HepG2 (cell line): ENCODE measurements at places on chromosomes 2 and 18. TPM values are rescaled to one million over a fixed set of nuclear protein-coding genes. Genes with fewer than 3 reads are reported as not detected.

- H3K36me3 ChIP-seq = 0 out of 3 replicates have a peak, but pooled peaks cover 2% of the 10 kb centered on the region
- H3K4me3 ChIP-seq = no peak overlapping the region
- H3K27ac ChIP-seq = no peak overlapping the region
- no peak for DNase-seq
- 0 out of 2 replicates have a peak, but pooled peaks cover under 1% of the 10 kb centered on the region for H3K4me1 ChIP-seq
Observed at GRCh38 chr2:48525269-48525943, 4.5 kb upstream of the STON1 start.

Gene SERPINB13
- total RNA-seq = not detected in 2 replicates

Gene TLX2
- 0.20 TPM in 1 of 2 replicates, not detected in the other for total RNA-seq

DNA sequence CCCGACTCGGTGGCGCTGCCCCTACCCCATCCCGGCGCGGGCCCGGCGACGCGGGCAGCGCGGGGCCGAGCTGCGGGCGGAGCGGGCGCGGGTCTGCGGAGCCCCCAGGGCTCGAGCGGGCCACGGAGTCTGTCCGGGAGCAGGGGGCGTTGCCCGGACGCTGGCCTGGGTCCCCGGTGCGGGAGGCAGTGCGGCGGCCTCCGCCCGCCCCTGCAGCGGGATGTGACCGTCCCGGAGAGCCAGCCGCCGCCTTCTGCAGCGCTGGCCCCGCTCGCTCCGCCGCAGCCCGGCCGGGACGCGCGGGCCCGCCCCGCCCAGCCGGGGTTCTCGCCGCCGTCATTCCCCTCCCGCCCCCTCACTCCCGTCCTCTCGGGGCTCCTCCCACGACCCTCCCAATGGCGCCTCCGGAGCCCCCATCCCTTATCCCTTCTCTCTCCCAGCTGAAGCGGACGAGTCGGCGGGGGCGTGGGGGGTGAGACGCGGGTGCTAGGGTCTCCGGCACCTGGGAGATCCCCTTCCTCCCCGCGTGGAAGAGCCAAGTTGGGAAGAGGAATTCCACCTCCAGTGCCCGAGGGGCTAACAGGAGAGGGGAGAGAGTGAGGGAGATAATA, at the start of gene FNDC4:
Gene FNDC4, minus strand, starts transcription at position 257 of the 611 bp plus-strand sequence. CDS start 521 bp downstream, outside the sequence.
- H3K4me3 ChIP-seq = peak within 1 kb of the TSS; percentile 85
- no peaks in the 10 kb centered on the region for H3K27me3 ChIP-seq
- H3K4me1 ChIP-seq = peaks cover 64% of the 10 kb centered on the region
- peak within 1 kb of the TSS; percentile 86 for H3K27ac ChIP-seq
- H3K36me3 ChIP-seq = no peaks in the 10 kb centered on the region

Gene FZD7
- 0.13 TPM in 1 of 2 replicates, not detected in the other for total RNA-seq

Gene KHK
- total RNA-seq = 29.9 and 40.9 TPM in 2 replicates

- H3K4me1 ChIP-seq = no peaks in the 10 kb centered on the region
- H3K27me3 ChIP-seq = peaks cover 17% of the 10 kb centered on the region; the same call in 2 of the 3 replicates
- DNase-seq = no peak
- no peak overlapping the region for H3K27ac ChIP-seq
Observed at GRCh38 chr18:76697441-76697901, 124.9 kb upstream of the ZNF236 start.

- H3K4me1 ChIP-seq = peaks cover 50% of the 10 kb centered on the region
- peak overlapping the region; percentile 90 for H3K27ac ChIP-seq
- H3K4me3 ChIP-seq = peak overlapping the region; percentile 93; the same call in 1 of the 2 replicates
- peaks cover 8% of the 10 kb centered on the region; the same call in 1 of the 2 replicates for H3K36me3 ChIP-seq
- no peaks in the 10 kb centered on the region for H3K27me3 ChIP-seq
Observed at GRCh38 chr18:3456686-3457069, 6.7 kb downstream of the TGIF1 start.

DNA sequence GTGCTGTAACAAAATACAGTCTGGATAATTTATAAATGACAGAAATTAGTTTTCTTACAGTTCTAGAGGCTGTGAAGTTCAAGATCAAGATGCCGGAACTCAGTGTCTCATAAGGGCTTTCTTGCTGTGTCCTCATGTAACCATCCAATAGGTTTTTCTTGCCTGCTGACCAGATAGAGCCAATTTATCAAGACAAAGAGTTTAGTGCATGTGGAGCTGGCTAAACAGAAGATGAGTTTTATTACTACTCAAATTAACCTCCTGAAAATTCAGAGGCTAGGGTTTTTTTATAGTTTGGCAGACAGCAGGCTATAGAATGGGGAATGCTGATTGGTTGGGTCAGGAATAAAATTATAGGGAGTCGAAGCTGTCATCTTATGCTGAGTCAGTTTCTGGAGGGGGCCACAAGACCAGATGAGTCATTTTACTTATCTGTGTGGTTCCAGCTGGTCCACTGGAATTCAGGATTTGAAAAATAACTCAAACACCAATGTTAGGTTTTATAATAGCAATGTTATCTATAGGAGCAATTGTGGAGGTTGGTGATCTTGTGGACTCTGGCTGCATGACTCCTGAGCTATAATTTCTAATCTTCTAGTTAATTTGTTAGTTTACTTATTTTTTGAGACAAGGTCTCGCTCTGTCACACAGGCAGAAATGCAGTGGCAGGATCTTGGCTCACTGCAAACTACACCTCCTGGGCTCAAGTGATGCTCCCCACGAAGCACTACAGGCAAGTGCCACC, 3.2 kb upstream of the PDK1 start:
- no peaks in the 10 kb centered on the region for H3K36me3 ChIP-seq
- no peak overlapping the region for H3K4me3 ChIP-seq
- no peaks in the 10 kb centered on the region for H3K27me3 ChIP-seq
- H3K4me1 ChIP-seq = peaks cover 22% of the 10 kb centered on the region
- no peak overlapping the region for H3K27ac ChIP-seq
- DNase-seq = no peak

Gene MRPL44
- total RNA-seq = 78.0 and 101 TPM in 2 replicates

- no peak overlapping the region for H3K27ac ChIP-seq
- no peaks in the 10 kb centered on the region for H3K27me3 ChIP-seq
- DNase-seq = no peak
Observed at GRCh38 chr2:23912054-23912453, 14.9 kb downstream of the ATAD2B start.

- H3K4me1 ChIP-seq = no peaks in the 10 kb centered on the region
- H3K27me3 ChIP-seq = no peaks in the 10 kb centered on the region
- no peak overlapping the region for H3K27ac ChIP-seq
- DNase-seq = no peak
- no peaks in the 10 kb centered on the region for H3K36me3 ChIP-seq
- no peak overlapping the region for H3K4me3 ChIP-seq
Observed at GRCh38 chr2:191748528-191749180, 70.7 kb downstream of the NABP1 start.

Gene AQP4
- 0.20 and 0.27 TPM in 2 replicates for total RNA-seq

DNA sequence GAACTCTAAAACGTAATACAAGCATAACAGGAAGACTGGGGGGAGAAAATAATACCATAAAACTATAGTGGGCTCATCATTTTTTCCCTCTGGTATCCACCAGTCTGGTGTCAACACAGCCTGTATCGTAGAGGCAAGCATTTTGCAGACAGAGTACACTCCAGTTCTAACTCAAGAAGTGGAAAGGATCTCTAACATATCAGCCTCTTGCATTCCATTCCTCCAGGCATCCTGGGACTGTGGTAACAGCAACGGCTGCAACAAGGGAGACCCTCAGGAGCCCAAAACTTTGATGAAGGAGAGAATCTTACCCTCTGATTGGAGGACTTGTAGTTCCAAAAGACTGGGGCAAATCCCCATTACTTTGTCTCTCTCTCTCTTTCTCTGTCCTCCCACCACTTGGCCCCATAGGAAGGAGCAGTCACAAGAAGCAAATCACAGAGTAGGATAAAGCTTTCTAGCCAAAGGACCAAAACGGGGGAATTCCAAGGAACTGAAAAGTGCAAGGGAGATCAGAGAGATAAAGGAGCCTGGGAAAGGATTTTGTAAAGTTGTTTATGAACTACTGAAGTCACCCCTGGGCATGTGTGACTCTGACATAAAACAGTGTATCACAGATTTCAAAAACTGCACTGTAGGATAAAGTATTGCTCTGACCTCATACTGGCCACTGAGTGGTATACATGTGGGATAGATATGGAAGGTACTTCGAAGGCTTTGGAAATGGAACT, 11.9 kb downstream of the FRZB start:
- H3K27me3 ChIP-seq = no peaks in the 10 kb centered on the region
- no peaks in the 10 kb centered on the region for H3K4me1 ChIP-seq
- DNase-seq = no peak
- no peaks in the 10 kb centered on the region for H3K36me3 ChIP-seq
- H3K27ac ChIP-seq = no peak overlapping the region

GRCh38 chr18:3029215-3029952, 16.4 kb upstream of the LPIN2 start:
- H3K4me3 ChIP-seq = no peak overlapping the region
- H3K27ac ChIP-seq = peak overlapping the region; percentile 49
- H3K4me1 ChIP-seq = peaks cover 64% of the 10 kb centered on the region
- no peaks in the 10 kb centered on the region for H3K36me3 ChIP-seq
